ENCODE measurements at places on chromosomes 5 and 9. TPM values are rescaled to one million over a fixed set of nuclear protein-coding genes. Genes with fewer than 3 reads are reported as not detected.

- no peaks in the 10 kb centered on the region for H3K36me3 ChIP-seq
- H3K4me1 ChIP-seq = peaks cover 35% of the 10 kb centered on the region
- DNase-seq = no peak
- H3K27ac ChIP-seq = no peak overlapping the region
Measured at GRCh38 chr5:127098241-127098640, 24.9 kb upstream of the C5orf63 start.

- H3K27me3 ChIP-seq = peaks cover 81% of the 10 kb centered on the region
- peak; percentile 56 for DNase-seq
- no peak overlapping the region for H3K4me3 ChIP-seq
Measured at GRCh38 chr5:88663793-88664216, 219.2 kb downstream of the MEF2C start.

GRCh38 chr9:16369427-16369826, 501.0 kb downstream of the BNC2 start:
- DNase-seq = no peak
- H3K27me3 ChIP-seq = no peaks in the 10 kb centered on the region
- no peaks in the 10 kb centered on the region for H3K36me3 ChIP-seq
- no peak overlapping the region for H3K4me3 ChIP-seq

- H3K4me3 ChIP-seq = no peak overlapping the region
- DNase-seq = no peak
Measured at GRCh38 chr5:102996011-102996575, 123.8 kb downstream of the GIN1 start.

Gene MRPL50
- 27.8 TPM for total RNA-seq

DNA sequence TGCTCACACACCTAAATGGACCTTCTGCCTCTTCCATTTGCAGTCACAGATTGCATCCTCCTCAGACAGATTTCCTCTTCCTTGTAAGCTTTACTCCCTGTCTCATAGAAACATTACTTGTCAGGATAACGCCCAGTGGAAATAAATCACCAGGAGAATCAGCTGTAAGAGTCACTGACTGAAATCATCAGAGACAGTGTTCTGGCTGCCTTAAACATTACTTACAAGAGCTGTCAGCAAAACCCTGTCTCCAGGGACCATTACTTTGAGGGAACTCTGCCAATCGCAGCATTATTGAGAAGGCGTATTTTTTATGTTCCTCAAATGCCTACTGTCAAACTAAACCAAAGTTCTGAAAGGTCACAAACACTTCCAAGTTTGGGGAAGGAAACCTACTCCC, 5.9 kb downstream of the DPYSL3 start:
- 0 out of 2 replicates have a peak overlapping the region, but pooled peaks have one; percentile 7 for H3K27ac ChIP-seq
- no peak for DNase-seq
- no peak overlapping the region for H3K4me3 ChIP-seq
- no peaks in the 10 kb centered on the region for H3K27me3 ChIP-seq
- H3K4me1 ChIP-seq = peaks cover 21% of the 10 kb centered on the region
- H3K36me3 ChIP-seq = no peaks in the 10 kb centered on the region

DNA sequence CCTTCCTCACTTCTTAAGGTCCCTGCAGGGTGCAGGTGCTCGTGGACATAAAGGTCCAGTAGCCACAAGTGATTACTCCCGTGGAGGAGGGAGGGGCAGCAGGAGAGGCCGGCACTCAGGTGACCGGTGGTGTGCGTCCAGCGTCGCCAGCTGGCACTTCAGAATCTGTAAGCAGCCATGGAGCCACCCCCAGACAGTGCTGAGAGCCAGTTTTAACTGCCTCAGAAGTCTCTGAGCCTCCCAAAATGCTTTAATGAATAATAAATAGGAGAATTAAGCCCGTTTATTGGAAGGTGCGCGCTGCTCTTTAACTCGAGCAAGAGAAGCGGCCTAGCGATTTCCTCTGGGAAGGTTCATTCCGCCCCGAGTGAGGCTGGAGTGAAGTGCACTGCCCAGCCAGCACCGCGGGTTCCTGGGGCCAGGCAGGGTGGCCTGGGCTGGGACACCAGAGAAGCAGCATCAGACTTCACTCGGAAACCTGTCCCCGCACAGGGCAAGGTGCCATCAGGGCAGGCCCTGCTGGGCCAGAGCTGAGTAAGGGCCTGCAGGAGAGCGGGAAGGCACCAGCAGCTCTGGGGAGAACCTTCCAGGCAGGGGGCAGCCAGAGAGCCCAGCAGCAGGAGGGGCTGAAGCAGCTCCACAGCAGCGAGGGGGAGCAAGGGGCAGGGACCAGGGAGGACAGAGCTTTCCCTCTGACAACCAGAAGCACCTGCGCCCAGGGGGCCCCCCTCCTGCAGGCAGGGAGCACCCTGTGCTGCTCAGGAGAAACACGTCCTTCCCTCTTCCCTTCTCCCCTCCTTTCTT, 61.2 kb downstream of the VAV2 start:
- no peaks in the 10 kb centered on the region for H3K36me3 ChIP-seq
- H3K4me3 ChIP-seq = no peak overlapping the region
- no peaks in the 10 kb centered on the region for H3K27me3 ChIP-seq
- H3K4me1 ChIP-seq = no peaks in the 10 kb centered on the region
- DNase-seq = no peak

DNA sequence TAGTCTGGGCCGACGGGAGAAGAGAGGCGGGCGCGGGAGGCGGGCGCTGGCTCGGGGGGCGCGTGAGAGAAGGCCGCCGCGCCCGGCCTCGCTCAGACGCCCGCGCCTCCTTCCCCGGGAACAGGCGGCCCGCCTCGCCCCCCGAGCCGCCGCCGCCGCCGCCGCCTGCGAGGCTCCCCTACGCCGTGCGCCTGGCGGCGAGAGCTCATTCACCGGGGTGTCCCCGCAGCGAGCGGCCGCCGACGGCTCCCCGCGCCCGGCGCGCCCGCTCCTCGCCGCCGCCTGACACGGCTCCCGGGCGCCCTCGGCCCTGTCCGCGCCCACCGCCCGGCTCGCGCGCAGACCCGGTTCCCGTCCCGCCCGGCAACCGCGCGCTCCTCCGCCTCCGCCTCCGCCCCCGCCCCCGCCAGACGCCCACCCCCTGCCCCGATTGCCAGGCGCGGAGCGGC, at the start of gene GNAQ:
GNAQ (minus strand) TSS at position 368 of the 449 bp plus-strand sequence. CDS start 576 bp downstream, outside the sequence.
- H3K4me1 ChIP-seq = peaks cover 26% of the 10 kb centered on the region
- peak within 1 kb of the TSS; percentile 43 for H3K27ac ChIP-seq
- DNase-seq = peak; percentile 59
- H3K36me3 ChIP-seq = no peaks in the 10 kb centered on the region
- H3K27me3 ChIP-seq = no peaks in the 10 kb centered on the region
- H3K4me3 ChIP-seq = peak within 1 kb of the TSS; percentile 83

Gene CCNJL
- total RNA-seq = 29.2 TPM

DNA sequence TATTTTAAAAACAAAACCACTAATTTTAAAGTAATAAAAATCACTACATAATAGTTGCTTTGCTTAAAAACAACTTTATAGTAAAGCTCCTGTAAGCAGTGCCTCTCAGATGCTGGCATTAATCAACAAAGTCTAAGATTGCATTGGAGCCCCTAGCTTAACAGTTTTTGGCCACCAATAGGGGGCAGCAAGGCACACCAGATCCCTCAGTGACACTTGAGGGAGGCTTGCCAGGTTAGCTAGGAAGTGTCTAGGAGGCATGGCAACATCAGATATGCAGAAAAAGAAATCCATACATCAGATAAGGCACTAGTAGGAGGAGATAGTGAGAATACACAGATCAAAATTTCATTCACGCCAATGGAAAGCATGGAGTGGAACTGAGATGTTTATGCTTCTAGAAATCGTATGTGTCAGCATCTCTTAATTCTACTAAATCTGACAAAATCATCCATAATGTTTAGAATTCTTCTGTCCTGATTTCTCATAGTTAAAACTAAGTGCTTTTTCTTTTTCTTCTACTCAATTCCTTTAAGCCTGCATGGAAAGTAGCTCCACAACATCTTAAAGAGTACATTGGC, 73.6 kb upstream of the PAM start:
- H3K27ac ChIP-seq = no peak overlapping the region
- DNase-seq = peak; percentile 81
- no peaks in the 10 kb centered on the region for H3K4me1 ChIP-seq
- H3K27me3 ChIP-seq = no peaks in the 10 kb centered on the region

DNA sequence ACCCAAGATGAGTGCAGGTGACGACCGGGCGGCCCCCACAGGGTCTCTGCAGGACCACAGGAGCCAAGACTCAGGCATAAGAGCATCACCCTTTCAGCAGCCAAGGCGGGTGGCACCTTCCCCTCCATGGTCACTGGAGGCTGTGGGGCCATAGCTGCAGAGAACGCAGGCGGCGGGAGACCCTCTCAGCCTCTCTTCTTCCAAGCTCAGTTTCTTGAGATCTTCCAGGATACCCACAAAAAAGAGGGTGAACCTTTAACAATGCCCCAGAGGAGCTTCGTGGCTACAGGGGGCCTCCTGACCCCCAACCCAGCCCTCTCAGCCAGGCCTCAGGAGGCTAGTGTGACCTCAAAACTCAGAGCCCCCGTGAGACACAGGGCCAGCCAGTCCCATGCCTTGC, 5.8 kb upstream of the TBC1D9B start:
- no peaks in the 10 kb centered on the region for H3K36me3 ChIP-seq
- H3K4me1 ChIP-seq = peaks cover 6% of the 10 kb centered on the region
- no peak for DNase-seq
- no peaks in the 10 kb centered on the region for H3K27me3 ChIP-seq
- H3K27ac ChIP-seq = no peak overlapping the region
- no peak overlapping the region for H3K4me3 ChIP-seq

Gene SLC6A3
- 0.85 TPM for total RNA-seq

GRCh38 chr9:114375386-114376175, 12.2 kb downstream of the AKNA start:
- H3K36me3 ChIP-seq = no peaks in the 10 kb centered on the region
- no peak for DNase-seq
- no peak overlapping the region for H3K27ac ChIP-seq
- no peaks in the 10 kb centered on the region for H3K27me3 ChIP-seq

DNA sequence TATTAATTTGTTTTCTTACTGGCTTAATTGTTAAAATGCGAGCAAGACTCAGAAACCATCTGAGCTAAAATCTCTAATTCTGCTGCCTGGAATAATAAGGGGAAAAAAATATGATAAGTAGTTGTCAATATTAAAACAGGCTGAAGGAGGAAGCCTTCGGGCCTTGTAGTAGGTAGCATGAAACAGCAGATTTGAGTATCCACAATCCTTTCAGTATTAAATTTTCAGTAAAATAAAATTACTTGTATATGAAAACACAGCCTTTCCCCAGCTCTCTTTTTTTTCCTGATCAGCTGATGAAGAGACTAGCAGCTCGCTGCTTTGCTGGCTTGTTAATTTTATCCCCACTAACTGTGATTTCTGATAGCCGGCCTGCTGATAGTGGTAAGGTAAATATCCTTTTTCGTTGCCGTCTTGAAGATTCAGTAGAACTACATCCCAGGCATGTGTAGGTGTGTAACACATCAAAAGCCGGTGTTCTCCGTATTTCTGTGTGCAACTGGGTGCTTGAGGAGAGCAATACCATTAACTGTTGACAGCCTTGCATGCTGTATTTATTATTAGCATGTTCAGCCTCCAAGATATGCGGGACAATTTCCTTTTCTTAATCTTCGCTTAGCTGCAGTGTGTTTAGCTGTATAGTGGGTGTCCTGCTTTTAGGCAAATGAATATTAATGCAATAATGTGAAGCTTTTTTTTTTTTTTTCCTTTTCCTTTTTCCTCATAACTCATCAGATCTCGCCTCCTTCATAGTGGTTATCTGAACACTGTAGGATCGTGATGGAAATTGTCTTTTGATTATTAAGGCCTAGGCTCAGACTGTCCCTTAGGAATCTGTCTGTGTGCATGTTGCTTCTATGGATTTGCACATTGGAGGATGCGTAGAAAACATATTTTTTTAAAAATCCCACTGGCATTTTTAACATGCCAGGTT, 144.6 kb downstream of the SMARCA2 start:
- no peaks in the 10 kb centered on the region for H3K27me3 ChIP-seq
- peak overlapping the region; percentile 99 for H3K27ac ChIP-seq
- H3K36me3 ChIP-seq = no peaks in the 10 kb centered on the region
- no peak overlapping the region for H3K4me3 ChIP-seq
- DNase-seq = peak; percentile 17

DNA sequence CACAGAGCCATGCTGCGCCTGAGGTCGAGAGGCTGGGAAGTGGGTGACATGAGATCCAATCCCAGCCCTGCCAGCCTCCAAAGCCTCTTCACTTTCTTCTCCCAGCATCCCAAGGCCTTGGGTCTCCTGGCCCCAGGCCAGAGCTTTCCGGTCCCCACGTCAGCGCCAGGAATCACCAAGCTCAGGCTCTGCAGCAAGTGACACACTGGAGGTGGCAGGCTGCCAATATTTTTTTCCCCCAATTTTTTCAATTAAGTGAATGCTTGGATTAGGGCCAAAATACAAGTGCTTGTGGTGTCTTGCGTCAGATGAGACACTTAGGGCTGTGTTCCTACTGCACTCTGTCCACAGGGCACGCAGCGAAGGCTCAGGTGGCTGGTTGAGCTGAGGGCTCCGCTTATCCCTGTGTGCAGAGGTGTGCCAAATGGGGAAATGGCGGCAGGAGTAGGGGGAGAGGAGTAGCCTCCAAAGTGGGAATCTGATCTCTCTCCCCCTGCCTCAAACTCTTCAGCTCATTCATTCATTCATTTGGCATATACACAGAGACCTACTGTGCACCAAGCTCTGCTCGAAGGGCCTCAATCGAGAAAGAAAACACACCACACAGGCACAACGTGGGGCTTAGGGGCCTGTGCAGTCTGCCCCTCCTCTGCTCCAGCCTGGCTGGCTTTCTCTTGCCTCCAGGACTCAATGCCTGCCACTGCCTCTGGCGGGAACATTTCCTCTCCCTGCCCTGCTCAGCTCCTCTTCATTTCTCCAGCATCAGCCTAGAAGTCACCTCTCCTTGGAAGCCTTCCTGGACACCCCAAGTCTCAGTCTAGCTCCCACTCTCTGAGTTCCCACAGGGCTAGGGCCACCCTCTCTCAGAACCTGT, 16.6 kb downstream of the SH3PXD2B start:
- H3K4me1 ChIP-seq = no peaks in the 10 kb centered on the region
- DNase-seq = no peak
- no peaks in the 10 kb centered on the region for H3K36me3 ChIP-seq

Gene SPATA31A3
- not detected for total RNA-seq

- DNase-seq = peak; percentile 70
- no peaks in the 10 kb centered on the region for H3K36me3 ChIP-seq
- peak overlapping the region; percentile 12 for H3K4me3 ChIP-seq
- peak overlapping the region; percentile 81 for H3K27ac ChIP-seq
- H3K4me1 ChIP-seq = peaks cover 37% of the 10 kb centered on the region
Measured at GRCh38 chr5:159017786-159018185, 81.9 kb downstream of the EBF1 start.

Gene LOX
- 1.8 TPM for total RNA-seq

GRCh38 chr5:154519359-154519758, 41.3 kb upstream of the HAND1 start:
- no peak overlapping the region for H3K27ac ChIP-seq
- peaks cover 14% of the 10 kb centered on the region for H3K4me1 ChIP-seq
- H3K36me3 ChIP-seq = no peaks in the 10 kb centered on the region

- DNase-seq = no peak
- H3K36me3 ChIP-seq = no peaks in the 10 kb centered on the region
- no peak overlapping the region for H3K4me3 ChIP-seq
- H3K27ac ChIP-seq = no peak overlapping the region
- no peaks in the 10 kb centered on the region for H3K4me1 ChIP-seq
Measured at GRCh38 chr9:121852651-121853616, 201.5 kb downstream of the DAB2IP start.
